Renal cortical epithelial cell (primary cell): ENCODE measurements at places on chromosomes 1 and 21. TPM values are rescaled to one million over a fixed set of nuclear protein-coding genes. Genes with fewer than 3 reads are reported as not detected.

The ECM1 gene
- 0.35 and 0.60 TPM in 2 replicates for total RNA-seq

The PLOD1 gene
- total RNA-seq = 83.0 and 242 TPM in 2 replicates

The WDTC1 gene
- 16.1 and 48.5 TPM in 2 replicates for total RNA-seq

The GNAT2 gene
- 0.10 TPM in 1 of 2 replicates, not detected in the other for total RNA-seq

The UMODL1 gene
- total RNA-seq = not detected in 2 replicates

The MORN1 gene
- 9.4 and 24.8 TPM in 2 replicates for total RNA-seq

The ICOSLG gene
- 0.69 and 0.99 TPM in 2 replicates for total RNA-seq

The KCNK2 gene
- 0.25 TPM in 1 of 2 replicates, not detected in the other for total RNA-seq

The LCE2C gene
- total RNA-seq = not detected in 2 replicates

The PGLYRP3 gene
- total RNA-seq = not detected in 2 replicates

The FAM78B gene
- 0.25 TPM in 1 of 2 replicates, not detected in the other for total RNA-seq

The ZNF697 gene
- total RNA-seq = 6.4 and 15.0 TPM in 2 replicates

The DNAJC11 gene
- 39.9 and 99.0 TPM in 2 replicates for total RNA-seq

The SLFNL1 gene
- 0.65 TPM in 1 of 2 replicates, not detected in the other for total RNA-seq

The TNFSF18 gene
- 0.10 and 2.8 TPM in 2 replicates for total RNA-seq

The HMCN1 gene
- total RNA-seq = 0.17 and 57.9 TPM in 2 replicates

The RIPK4 gene
- 30.6 and 65.1 TPM in 2 replicates for total RNA-seq

The VSIG8 gene
- not detected in 2 replicates for total RNA-seq

The ZNF593OS gene
- total RNA-seq = not detected in 2 replicates

The ANKRD35 gene
- 0.10 TPM in 1 of 2 replicates, not detected in the other for total RNA-seq

The CNR2 gene
- total RNA-seq = not detected in 2 replicates

The ZNF648 gene
- total RNA-seq = not detected in 2 replicates

The CFAP45 gene
- total RNA-seq = 0.25 and 0.69 TPM in 2 replicates

The HES3 gene
- total RNA-seq = not detected in 2 replicates

The SLC16A4 gene
- 127 and 173 TPM in 2 replicates for total RNA-seq

The HIVEP3 gene
- total RNA-seq = 3.3 and 3.6 TPM in 2 replicates
